ENCODE measurements at places on chromosomes 6 and 20.

DNA sequence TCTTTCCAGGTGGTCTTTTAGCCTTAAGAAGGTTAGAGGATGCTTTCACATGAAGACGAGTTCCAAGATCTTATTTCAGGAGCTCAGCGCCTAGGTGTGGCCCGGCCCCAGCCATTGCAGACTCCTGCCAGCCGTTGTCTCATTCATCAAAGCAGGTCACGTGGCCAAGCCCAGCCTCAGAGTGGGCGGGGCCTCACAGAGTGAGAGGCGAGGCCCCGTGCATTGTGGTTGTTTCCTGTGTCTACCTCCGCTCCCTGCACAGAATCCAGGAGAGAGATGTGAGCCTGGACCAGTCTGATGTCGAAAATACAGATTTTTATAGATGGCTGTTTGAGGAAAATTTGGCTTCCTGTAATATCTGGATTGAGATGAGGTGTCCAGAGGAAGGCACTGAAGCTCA lies 49.2 kb upstream of the CST5 start:
- no peak for DNase-seq

DNA sequence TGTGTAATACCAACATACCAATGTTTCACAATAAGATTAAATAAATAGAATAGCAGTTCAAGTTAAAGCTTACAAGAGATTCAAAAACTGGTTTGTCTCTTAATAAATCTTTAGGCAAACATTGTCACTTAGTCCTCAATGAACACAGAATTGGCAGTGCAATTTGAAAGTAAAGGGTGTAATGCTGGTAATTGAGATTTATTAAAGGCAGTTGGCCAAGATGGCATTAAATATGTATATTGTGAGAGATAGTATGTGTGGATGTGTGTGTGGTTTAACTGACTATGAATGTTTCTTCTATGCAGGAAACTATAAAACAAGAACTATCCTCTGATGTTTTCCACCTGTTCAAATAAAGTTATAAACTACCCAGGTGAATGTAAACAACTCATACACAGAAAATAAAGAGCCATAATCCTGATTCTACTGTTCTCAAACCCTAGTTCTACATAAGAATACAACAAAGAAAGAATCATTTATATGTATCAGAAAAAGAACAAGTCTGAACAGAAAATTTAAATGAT lies 267.9 kb upstream of the PTCHD4 start:
- no peak for DNase-seq

- DNase-seq, result no peak
Observed at GRCh38 chr6:108562503-108562993, 1.8 kb downstream of the FOXO3 start.

DNA sequence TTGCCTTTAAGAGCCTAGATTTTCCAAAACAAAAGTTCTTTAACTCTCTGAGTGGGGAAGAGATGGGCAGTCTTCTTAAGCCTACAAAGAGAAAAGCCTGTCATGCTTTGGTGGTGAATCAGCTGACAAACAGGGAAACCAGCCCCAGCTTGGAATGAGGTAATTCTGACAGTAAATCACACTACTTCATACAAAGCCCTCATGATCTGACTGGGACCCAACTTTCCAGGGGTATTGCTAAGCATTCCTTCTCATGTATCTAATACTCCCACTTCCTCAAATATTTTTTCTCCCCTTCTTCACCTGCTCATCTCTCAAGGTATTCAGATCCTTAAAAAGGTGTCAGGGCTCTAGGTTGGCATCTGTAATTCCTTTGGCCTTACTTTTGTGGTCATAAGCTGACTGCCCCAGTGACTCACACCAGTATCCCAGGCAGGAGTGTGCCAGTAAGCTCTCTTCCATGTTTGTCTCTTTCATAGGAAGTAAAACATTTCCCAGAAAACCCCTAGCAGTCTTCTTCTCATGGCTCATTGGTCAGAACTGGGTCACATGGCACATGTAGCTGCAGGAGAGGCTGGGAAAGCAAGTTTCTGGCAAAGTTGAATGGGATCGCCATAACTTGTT lies 15.0 kb upstream of the TBC1D22B start:
- DNase-seq, result no peak

- DNase-seq, result no peak
Observed at GRCh38 chr6:137926985-137927384, 59.9 kb downstream of the TNFAIP3 start.

- DNase-seq, result no peak
Observed at GRCh38 chr6:1317302-1317815, 5.5 kb downstream of the FOXQ1 start.

- DNase-seq, result no peak
Observed at GRCh38 chr6:41446907-41447545, 99.2 kb upstream of the FOXP4 start.

GRCh38 chr6:46746696-46747095 lies at the start of gene ANKRD66:
ANKRD66 (plus strand) TSS chr6:46746933; CDS start chr6:46751949, 5,016 bp downstream.
- DNase-seq, result no peak

GRCh38 chr6:82954937-82955577 lies 110.6 kb downstream of the UBE3D start:
- no peak for DNase-seq

DNA sequence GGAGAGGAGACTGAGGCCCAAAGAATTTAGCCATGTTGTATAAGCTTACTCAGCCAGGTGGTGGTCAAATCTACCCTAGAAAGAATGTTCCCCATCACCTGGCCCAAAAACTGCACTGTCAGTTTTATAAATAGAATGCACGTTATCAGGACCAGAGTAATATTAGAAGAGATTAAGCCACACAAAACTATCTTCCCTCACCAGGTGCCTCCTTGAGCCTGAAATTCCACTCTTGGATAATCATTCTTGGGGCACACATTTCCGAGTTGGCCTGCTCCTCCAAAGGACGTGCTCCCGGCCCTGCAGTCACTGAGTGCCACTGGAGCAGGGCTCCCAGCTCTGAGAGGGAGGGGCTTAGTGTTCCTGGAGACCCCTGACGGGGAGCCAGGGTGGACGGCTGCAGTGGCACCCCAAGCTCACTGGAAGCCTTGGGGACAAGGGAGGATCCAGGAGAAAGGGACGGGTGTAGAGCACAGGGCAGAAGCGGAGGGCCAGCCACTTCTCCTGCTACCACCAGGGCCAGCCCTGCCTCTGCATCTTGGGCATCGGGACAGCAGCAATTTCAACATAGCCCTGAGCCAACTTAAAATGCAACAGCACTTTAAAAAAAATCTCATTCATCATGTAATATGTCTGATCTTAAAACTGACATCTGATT lies 160.8 kb upstream of the QKI start:
- no peak for DNase-seq

GRCh38 chr6:155424181-155424580 lies 31.5 kb downstream of the NOX3 start:
- no peak for DNase-seq

GRCh38 chr6:18390476-18390875 lies 3.3 kb downstream of the RNF144B start:
- no peak for DNase-seq

DNA sequence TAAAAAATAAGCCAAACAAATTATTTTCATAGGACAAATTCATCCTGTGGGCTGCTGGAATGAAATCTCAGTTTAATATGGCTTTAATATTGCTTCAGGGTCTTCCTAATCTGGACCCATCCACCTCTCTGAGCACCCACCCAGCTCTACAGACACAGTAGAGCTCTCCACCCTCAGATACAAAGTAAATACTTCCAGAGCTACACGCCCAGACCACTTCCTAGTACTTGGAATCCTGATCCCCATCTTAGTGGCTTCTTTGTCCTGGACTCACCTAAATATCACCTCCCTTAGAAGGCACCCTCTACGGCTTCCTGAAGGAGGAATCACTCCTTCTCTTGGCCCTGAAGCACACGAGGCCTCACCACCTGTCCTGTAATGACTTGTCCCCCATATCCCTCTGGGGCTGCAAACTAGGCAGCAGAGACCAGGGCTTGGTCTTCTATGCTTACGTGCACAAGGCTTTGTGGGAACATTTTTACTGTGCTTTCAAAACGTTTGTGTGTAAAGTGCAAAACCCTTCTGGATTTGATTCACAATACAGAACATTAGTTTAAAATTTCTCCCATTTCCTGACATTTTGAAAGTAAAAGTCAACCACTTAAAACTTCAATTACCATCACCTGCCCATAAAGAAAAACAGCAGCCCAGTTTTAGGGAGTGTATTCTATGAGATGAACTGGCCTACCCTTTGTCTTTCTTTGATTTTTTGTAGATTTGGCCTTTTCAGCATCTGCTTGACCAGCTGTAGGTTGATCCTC lies 2.4 kb downstream of the CTCFL start:
- no peak for DNase-seq

- DNase-seq, result no peak
Observed at GRCh38 chr6:112501705-112502104, 154.6 kb downstream of the RFPL4B start.

DNA sequence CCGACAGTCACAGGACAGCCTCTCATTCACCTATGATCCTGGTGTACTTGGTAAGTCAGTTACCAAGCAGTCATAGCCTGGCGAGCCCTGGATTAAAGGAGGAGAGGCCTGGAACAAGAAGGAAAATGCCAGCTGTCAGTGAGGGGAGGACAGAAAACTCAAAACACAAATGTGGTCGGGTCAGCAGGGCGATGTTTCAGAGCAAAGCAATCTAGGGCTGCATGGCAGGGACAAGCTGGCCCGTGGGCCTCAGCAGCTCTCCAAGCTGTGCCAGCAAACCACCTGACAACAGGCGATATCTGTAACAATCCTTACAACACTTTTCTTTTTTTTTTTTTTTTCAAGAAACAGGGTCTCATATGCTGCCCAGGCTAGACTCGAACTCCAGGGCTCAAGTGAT lies 40.3 kb downstream of the MGME1 start:
- no peak for DNase-seq

DNA sequence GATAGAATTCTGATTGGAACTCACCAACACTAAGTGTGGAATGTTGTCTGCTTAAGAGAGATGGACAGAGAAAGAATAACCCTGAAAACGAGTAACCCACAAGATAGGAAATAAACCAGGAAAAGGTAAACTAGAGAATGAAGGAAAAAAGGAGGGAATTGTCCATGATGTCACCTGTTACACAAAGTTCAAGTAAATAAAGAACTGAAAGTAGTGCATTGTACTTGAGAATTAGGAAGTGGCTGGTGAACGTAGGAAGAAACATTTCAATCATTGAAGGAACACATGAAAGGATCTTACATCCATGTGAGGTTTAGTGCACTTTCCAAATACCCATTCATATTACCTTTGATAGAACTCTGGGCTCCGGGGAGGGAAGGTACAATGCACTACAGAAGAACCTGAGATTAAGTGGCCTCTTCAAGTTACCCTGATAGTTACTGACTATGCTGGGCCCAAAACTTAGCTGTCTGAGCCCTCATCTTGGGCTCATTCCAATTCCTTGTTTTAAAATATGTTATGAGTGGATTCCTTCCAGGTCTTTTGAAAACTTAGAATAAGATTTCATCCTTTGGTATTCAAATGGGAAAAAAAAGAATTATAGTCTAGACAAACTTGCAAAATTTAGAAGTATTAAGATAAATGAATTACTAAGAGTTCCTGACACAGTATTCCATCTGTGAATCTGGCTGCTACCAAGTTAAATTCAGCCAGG lies 1.1 kb upstream of the STX7 start:
- no peak for DNase-seq

DNA sequence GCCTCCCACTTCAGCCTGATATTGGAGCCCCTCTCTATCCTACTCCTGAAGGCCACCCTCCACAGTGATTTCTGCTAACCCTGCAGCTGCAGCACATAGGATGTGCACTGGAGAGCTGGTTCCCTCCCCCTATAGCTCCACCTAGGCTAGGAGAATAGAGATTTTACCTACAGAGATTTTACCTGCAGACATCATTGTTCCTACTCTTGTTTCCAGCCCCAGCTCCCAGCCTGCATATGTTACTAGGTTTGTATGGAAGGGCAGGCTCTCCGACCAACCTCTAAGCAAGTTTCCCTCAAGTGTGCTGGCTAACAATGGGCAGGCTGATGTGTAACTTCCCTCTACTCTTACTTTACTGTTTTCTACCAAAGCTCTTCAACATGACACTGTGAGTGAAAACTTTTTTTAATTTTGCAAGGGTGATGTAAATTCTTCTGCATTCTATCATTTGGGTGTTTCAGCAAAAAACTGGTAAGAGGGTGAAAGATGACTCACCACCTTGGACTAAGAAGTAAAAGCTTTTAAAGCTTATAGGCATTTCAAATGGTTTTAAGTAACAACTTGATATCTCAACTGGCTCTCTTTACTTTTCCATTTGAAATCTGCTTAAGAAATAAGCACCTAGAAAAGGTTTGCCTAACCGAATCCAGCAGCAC lies 106.8 kb downstream of the CDK19 start:
- no peak for DNase-seq

DNA sequence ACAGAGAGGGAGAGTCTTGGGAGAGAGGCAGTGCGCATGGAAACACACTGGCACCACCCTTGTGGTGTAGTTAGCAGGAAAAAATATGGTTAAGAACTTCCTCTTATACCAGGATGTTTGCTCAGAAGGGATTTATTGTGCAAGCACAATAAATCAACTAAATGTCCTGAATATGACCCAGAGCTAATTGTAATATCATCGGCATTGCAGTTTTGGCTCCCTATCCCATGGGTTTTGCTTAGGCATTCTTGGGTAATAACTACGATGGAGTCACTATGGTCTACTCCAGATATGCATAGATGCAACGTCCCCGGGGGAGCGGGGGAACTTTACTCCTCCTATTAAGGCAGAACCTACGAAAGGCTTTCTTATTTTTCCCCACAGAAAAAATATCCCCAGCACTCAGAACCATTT lies 751.6 kb downstream of the EYS start:
- no peak for DNase-seq

GRCh38 chr6:155349129-155349528 lies 34.8 kb upstream of the TFB1M start:
- DNase-seq, result no peak

- no peak for DNase-seq
Observed at GRCh38 chr20:16709017-16709416, 20.8 kb upstream of the SNRPB2 start.

DNA sequence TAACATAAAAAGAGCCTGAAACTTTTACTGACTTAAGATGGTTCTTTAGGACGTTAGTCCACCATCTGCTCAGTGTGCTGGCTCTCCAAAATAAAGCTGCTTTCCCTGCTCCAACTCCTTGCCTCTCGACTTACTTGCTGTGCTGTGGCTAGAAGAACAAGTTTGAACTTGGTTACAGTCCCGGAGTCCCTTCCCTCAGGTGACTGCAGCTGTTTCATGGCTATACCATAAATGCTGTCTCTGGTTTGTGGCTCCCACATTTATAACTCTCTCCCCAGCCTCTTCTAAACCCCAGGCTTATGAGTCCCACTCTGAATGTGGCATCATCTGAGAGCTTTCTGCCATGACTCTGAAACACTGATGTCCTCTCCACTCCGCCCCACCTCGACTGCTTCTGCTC lies 306.4 kb upstream of the PRND start:
- no peak for DNase-seq

- no peak for DNase-seq
Observed at GRCh38 chr6:42028234-42029061, 21.9 kb upstream of the TAF8 start.

GRCh38 chr20:63079971-63080370 lies 73.2 kb upstream of the BHLHE23 start:
- DNase-seq, result no peak

DNA sequence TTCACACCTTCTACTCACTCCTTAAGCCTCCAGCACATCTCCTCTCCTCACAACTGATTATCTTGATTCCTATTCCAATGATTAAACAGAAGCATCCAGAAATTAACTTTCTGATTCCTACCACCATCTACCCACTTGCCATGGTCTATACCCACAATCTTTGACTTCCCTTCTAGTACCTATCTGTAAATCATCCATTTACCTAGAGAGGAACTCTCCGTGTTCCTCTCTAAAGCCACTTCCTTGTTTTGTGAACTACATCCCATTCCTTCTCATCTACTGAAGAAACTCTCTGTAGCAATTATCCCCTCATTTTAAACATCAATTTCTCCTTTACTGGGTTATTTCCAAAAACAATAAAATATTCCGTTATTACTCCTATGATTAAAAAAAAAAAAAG lies 167.3 kb downstream of the ARHGAP18 start:
- no peak for DNase-seq

Data from stimulated activated CD4-positive, alpha-beta T cell treated with anti-CD3 and anti-CD28 coated beads, TNF-alpha, amount 100 ng/mL, for 1 hour (primary cell).